ENCODE measurements at places on chromosomes 13 and 19.

DNA sequence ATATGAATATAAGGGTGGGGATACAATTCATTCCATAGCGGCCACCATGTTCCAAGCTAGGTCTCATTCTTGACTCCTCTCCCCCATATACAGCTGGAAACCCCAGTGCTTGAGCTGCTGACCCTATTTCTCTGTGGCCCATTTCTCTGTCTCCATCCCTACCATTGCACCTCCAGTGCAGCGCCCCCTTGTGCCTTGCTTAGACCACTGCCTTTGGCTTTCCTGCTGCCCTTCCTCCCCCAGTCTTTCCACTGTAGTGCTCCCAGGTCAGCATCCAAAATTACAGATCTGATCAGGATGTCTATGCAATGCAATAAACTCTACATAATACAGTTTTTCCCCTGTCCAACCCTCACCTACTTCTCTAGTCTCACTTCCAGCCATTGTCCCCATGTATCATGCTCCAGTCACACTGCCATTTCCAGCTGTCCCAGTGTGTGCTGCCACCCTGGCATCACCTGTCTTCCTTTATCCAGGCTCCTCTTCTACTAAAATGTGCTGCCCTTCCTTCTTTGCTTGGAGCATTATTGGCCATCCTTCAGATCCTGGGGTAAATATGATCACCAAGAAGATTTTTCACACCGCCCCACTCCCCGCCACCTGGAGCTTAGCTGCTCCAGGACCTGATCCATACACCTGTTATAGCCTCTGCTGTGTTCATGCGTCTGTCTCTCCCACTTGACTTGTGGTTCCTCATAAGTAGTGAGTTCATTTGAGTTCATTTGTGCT is 199.4 kb upstream of the IPO5 start:
- no peak for DNase-seq

- DNase-seq: no peak
These were observed 12.0 kb upstream of the MYO1F start for GRCh38 chr19:8589177-8589714.

- no peak for DNase-seq
These were observed 73.8 kb upstream of the UBAC2 start for GRCh38 chr13:99126821-99127220.

GRCh38 chr19:46031781-46032596 is 8.8 kb downstream of the IGFL4 start:
- DNase-seq: no peak

GRCh38 chr19:44762038-44762437 is 13.5 kb downstream of the BCL3 start:
- DNase-seq: no peak

DNA sequence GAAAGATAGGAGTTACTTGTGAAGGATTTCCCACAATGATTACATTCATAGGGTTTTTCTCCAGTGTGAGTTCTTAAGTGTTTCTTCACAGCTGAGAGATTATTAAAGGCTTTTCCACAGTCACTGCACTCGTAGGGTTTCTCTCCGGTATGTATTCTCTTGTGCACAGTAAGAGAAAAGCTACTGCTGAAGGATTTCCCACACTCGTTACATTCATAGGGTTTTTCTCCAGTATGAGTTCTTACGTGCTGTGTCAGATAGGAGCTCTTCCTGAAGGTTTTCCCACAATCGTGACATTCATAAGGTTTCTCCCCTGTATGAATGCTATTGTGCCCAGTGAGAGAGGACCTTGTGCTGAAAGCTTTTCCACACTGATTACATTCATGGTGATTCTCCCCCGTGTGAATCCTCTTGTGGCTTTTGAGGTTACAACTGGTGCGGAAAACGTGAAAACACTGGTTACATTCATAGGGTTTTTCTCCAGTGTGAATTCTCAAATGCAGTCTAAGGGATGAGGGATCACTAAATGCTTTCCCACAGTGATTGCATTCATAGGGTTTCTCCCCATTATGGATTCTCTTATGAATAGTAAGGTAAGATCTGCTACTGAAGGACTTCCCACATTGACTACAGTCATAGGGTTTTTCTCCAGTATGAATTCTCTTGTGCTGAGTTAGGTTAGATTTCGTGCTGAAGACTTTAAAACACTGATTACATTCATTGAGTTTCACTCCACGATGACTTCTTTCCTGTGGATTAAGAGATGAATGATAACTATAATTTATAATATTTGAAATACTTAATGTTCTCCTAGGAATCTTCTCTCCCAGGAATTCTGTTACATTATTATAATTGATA is 20.6 kb downstream of the ZNF558 start:
- no peak for DNase-seq

- DNase-seq: no peak
These were observed 2.8 kb downstream of the ZNF20 start for GRCh38 chr19:12137221-12137940.

- DNase-seq: no peak
These were observed 129.2 kb upstream of the PEG3 start for GRCh38 chr19:56969759-56970178.

GRCh38 chr13:71806886-71807285 is 60.1 kb downstream of the DACH1 start:
- DNase-seq: no peak

DNA sequence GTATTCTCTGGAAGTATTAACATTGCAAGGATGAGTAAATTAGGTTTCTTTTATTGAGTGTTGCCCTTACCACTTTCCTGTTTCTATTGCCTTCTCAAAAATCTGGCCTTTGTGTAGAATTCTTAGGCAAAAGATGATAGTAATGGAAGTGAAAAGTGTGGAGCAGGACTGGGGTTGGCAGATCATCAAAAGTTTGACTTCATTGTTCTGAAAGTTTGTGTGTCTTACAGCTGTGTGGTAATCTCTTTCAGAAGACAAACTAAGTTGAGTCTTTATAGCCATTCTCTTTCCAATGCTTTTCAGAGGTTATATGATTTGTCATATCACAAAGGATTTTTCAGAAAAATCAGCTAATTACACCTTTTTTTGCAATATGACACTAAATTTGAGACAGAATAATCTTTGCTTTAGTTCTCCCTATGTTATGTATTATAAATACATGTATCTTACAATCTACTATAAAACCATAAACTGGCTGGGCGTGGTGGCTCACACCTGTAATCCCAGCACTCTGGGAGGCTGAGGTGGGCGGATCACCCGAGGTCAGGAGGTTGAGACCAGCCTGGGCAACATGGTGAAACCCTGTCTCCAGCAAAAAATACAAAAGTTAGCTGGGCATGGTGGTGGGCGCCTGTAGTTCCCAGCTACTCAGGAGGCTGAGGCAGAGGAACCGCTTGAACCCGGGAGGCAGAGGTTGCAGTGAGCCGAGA is 8.7 kb upstream of the KCNRG start:
- DNase-seq: no peak

DNA sequence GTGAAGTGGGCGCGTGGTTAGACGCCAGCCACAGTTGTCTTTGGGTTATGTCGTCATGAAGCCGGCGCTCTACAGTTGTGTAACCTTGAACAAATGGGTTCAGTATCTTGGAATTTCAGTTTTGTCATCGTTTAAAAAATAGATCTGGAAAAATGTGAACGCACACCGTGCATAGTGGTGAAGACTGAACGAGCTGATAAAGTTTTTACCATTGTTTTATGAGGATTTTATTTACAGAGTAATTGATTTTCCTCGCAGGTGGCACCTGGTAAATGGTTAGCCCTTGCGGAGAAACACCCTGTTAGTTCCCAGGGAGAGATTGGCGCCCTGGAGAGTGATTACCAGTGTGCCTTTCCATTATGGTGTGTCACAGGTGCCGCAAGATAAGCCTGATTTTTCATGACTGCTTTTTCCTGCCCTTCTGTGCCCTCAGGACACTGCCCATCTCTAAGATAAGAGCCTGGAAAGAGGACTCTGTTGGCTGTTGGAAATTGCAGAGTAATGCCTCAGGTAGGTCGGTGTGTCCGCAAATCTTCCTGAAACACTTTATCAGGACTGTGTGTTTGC is 577 bp downstream of the ZNF181 start:
- no peak for DNase-seq

GRCh38 chr13:110353339-110353977 is 46.4 kb downstream of the COL4A2 start:
- no peak for DNase-seq

- DNase-seq: no peak
These were observed 14.9 kb downstream of the CELF5 start for GRCh38 chr19:3239367-3239766.

DNA sequence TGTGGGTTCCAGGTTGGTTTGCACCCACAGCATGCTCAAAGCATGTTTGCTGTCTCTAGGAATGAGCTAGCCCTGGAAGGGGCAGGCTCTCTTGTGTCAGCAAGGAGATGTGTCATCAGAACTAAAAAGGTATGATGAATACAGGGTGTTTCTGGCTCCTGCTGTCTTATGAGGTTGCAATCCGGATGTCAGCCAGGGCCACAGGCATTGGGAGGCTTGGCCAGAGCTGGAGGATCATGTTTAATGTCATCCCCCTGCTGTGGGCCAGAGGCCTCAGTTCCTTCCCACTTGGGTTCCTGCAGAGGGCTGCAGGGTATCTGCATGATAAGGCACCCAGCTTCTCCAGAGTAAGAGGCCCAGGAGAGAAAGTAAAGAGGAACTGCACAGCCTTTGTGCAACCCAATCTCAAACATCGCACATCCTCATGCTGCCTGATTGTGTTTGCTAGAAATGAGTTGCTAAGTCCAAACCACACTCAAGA is 193.6 kb downstream of the COL4A1 start:
- no peak for DNase-seq

- DNase-seq: no peak
These were observed 34.7 kb downstream of the BRD4 start for GRCh38 chr19:15297416-15298224.

Data from midbrain (tissue), 1 donor.